ENCODE measurements at places on chromosomes 3 and 15.
A peak's percentile ranks its signal among the peaks of the same experiment; 100 is the strongest.

- DNase-seq = no peak
- H3K4me1 ChIP-seq = no peaks in the 10 kb centered on the region
- H3K36me3 ChIP-seq = no peaks in the 10 kb centered on the region
- H3K4me3 ChIP-seq = no peak overlapping the region
- H3K27me3 ChIP-seq = peaks cover 2% of the 10 kb centered on the region
Measured at GRCh38 chr3:31833391-31834190, 147.5 kb downstream of the OSBPL10 start.

- peaks cover 66% of the 10 kb centered on the region for H3K27me3 ChIP-seq
- H3K4me1 ChIP-seq = peaks cover 6% of the 10 kb centered on the region
- no peaks in the 10 kb centered on the region for H3K36me3 ChIP-seq
- H3K27ac ChIP-seq = no peak overlapping the region
- H3K4me3 ChIP-seq = peak overlapping the region; percentile 32
Measured at GRCh38 chr3:126287536-126288241, 69.5 kb downstream of the KLF15 start.

DNA sequence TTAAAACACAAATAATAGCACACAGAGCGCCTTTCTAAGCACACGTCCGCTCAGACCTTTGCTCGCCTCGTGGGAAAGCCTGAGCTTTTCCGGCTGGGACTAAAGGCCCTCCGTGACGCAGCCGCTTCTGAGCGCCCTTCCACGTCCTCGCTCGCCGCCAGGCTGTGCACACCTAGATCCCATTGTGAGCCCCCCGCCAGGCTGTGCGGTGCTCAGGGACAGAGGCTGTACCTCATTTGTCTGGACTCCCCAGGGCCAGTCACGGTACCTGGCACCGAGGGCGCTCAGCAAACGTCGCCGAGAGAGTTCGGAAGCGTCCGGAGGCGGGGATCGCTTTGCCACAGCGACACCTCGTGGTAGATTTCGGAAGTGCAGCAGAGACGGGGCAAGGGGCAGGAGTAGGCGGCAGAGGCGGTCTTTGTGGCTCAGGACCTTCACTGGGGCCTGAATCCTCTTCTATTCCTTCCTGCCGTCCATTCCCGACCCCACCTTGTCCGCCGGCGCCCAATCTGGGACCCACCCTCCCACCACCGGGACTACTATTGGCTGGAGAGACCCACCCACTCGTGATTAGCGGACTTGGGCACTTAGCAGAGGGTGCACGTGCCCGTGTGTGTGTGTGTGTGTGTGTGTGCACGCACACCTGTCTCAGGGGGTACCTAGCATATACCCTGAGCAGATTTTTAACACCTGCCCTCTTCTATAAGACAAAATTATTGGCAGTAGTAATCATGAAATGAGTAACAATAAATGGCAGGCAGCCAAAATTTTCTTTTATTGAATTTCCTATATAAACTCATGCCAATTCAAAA, 65.6 kb downstream of the RHCG start:
- peak overlapping the region; percentile 72 for H3K27ac ChIP-seq
- peaks cover 5% of the 10 kb centered on the region for H3K4me1 ChIP-seq
- DNase-seq = peak; percentile 88
- H3K4me3 ChIP-seq = peak overlapping the region; percentile 81
- H3K27me3 ChIP-seq = peaks cover 15% of the 10 kb centered on the region
- no peaks in the 10 kb centered on the region for H3K36me3 ChIP-seq

GRCh38 chr3:115325539-115325938, 178.5 kb upstream of the ZBTB20 start:
- DNase-seq = no peak
- H3K4me1 ChIP-seq = no peaks in the 10 kb centered on the region
- no peaks in the 10 kb centered on the region for H3K36me3 ChIP-seq
- H3K27ac ChIP-seq = no peak overlapping the region
- H3K4me3 ChIP-seq = no peak overlapping the region
- no peaks in the 10 kb centered on the region for H3K27me3 ChIP-seq

DNA sequence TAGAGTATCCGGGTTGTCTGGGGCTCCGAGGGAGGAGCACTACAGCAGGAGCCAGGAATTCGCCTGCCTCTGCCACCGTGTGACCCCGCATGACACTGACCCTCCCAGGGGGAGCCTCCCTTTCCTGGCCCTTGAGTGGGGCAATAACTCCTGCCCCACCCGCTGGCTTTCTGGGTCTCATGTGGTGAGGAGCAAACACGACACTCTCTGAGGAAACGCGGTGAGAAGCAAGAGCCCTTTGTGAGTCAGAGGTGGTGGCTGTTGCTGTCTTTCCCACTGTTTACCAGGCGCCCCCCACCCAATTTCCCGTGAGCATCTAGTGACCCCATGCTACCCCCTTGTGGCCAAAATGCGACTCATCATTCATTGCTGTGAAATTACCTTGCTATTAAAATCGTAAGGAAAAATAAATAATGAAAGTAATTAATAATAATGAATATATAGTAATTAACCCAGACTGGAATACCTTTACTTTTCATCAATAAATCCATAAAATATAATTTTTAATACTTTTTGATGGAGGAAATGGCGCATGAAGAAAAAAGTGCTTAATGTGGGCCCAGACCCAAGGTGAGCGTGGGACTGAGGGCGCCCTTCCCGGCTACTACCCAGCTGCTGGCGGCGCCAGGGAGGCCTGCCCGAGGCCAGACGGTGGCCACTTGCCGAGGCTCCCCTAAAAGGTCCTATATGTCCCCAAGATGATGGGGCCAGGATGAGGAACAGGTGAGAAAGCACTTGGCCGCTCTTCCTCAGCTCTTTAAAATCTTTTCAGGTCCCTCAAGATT, 29.3 kb downstream of the CCNL1 start:
- H3K27ac ChIP-seq = peak overlapping the region; percentile 98
- peak; percentile 68 for DNase-seq
- H3K4me3 ChIP-seq = peak overlapping the region; percentile 67
- no peaks in the 10 kb centered on the region for H3K36me3 ChIP-seq

GRCh38 chr3:195411836-195412235, 31.0 kb downstream of the ACAP2 start:
- no peaks in the 10 kb centered on the region for H3K27me3 ChIP-seq
- no peak overlapping the region for H3K4me3 ChIP-seq
- H3K36me3 ChIP-seq = peaks cover 47% of the 10 kb centered on the region
- peaks cover 72% of the 10 kb centered on the region for H3K4me1 ChIP-seq

DNA sequence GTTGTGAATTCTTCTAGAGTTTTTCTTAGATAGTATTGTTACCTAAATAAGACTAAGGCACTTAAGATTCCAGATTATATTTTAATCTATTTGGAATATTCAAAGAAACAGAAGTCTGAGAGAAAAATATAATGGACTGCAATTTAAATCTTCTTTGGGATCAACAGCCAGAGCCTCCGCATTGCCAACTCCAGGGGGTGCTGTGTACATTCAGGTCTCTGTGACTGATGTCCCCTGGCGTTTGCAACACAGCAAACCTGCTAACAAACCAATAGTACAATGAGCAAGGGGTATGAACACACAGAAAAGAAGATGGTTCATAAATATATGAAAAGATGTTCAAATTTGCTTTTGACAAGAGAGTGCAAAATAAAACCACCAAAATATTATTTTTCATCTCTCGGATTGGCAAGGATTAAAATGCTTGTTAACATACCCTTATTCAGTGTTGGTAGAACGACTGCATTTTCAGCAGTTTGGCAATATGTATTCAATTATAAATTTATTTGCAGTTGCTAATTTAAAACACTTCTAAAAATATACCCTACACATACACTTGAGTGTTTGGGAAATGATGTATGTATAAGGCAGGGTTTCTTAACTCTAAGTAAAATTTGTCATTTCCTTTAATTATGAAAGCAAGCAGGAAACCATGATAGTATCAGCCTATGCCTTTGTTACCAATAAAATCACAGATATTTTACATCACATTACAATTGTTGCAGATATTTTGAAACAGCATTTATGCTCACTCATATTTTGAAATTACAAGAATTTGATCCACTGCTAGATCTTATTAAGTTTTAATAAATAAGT, 16.1 kb upstream of the TM4SF1 start:
- no peaks in the 10 kb centered on the region for H3K36me3 ChIP-seq
- H3K27me3 ChIP-seq = peaks cover 5% of the 10 kb centered on the region
- no peak overlapping the region for H3K4me3 ChIP-seq
- H3K4me1 ChIP-seq = no peaks in the 10 kb centered on the region

DNA sequence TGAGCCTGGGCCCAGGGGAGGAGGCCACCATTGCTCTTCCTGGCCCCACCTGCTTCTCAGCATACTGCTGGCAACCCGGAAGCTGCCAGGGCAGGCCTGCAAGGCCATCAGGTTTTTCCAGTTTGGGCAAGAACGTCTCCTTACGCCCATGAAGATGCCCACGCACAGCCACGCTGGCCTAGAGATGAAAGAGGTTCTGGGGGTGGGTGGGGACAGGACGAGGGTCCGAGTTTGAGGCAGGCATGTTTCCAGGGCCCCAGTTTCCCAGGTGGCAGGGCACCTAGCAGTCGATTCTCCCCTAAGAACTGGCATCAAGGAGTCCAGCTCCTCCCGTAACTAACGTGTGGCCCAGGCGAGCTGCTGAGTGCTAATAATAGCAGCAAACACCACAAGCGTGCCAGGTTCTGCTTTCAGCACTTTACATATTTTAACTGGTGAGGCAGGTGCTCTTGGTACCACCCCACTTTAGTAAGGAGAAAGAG, 45.8 kb downstream of the ZNF710 start:
- DNase-seq = no peak
- H3K4me3 ChIP-seq = no peak overlapping the region
- H3K36me3 ChIP-seq = no peaks in the 10 kb centered on the region
- H3K27ac ChIP-seq = no peak overlapping the region
- H3K4me1 ChIP-seq = peaks cover 24% of the 10 kb centered on the region

DNA sequence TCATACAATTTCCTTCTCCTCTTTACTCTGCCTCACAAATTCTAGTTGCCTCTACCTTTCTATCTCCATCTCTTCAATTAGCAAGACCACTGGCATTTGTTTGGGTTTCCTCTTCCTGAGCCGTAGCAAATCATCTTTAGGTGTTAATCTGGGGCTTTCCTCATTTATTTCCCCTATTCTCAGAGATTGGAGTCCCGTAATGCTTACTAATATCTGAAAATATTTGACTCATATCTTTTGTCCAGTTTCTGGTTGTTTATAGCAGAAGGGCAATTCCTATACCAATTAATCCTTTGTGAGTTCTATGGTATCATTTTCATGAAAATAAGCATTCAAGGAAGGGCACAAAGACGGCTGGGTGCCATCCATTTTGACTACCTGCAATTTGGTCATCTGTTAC, 103.7 kb downstream of the NR2E3 start:
- H3K4me1 ChIP-seq = no peaks in the 10 kb centered on the region
- peaks cover 49% of the 10 kb centered on the region for H3K36me3 ChIP-seq

- no peak for DNase-seq
- no peak overlapping the region for H3K4me3 ChIP-seq
- peaks cover 6% of the 10 kb centered on the region for H3K4me1 ChIP-seq
- H3K27me3 ChIP-seq = peaks cover 3% of the 10 kb centered on the region
- H3K27ac ChIP-seq = no peak overlapping the region
- no peaks in the 10 kb centered on the region for H3K36me3 ChIP-seq
Measured at GRCh38 chr15:45435124-45435903, 57.0 kb upstream of the GATM start.

GRCh38 chr3:70150599-70150998, 151.1 kb downstream of the SAMMSON start:
- no peaks in the 10 kb centered on the region for H3K36me3 ChIP-seq
- H3K27ac ChIP-seq = no peak overlapping the region
- H3K4me1 ChIP-seq = no peaks in the 10 kb centered on the region
- H3K27me3 ChIP-seq = peaks cover 3% of the 10 kb centered on the region

DNA sequence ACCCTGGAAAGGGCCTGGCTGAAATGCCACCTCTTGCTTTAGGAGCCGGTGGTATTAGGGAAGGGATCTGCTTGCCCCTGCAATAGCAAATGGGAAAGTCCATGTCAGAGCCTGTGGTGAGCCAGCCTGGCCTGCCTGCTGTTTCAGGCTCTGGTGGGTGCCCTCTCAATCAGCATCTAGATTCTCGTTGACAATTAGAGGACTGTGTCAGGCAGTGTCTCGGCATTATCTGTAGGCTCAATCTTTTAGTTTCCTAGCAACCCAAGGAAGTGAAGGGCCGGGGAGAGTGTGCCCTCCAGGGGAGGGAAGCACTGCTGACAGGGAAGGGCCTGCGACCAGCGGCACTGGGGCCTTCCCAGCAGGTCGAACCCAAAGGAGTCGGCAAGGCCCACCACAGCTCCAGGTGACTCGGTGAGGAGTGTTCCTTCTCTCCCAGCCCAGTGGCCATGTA, 42.1 kb downstream of the TLE3 start:
- no peak overlapping the region for H3K4me3 ChIP-seq
- H3K4me1 ChIP-seq = no peaks in the 10 kb centered on the region
- no peaks in the 10 kb centered on the region for H3K27me3 ChIP-seq
- H3K27ac ChIP-seq = no peak overlapping the region

DNA sequence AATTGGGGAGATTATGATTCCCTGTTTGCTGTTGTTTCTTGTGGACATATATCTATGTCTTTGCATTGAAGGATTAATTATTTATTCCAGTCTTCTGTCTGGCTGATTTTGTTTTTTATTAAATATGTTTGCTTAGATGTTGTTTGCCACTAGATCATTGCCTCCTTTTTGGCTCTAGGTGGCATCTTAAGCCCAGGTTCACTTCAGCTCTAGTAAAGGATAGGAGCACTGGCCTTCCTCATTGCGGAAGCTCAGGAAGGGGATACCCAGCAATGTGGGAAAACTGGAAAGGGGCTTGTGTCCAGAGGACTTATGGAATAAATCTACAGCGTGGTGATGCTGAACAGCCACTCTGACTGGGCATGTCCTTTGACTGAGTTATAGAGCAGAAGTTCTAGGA, 821.6 kb downstream of the PDCD6IP start:
- H3K27ac ChIP-seq = no peak overlapping the region
- H3K27me3 ChIP-seq = no peaks in the 10 kb centered on the region
- DNase-seq = no peak

DNA sequence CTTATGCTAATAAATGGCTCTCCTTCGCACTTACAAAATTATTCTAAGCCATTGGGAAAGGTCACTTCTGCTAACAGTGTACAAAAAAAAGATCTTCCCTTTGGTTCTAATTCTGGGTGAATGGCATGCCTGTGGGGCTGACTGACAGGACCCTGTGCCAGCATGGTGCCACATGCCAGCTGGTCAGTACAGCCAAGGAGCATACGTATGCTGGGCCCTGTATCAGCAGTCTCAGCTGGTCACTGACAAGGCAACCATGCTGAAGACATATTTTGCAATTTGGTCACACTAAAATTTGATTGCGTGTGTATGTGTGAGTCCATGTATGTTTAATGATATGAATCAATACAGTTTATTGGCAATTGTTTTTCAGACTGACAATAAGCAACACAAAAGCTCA, 246.1 kb downstream of the TBL1XR1 start:
- H3K4me3 ChIP-seq = no peak overlapping the region
- H3K4me1 ChIP-seq = no peaks in the 10 kb centered on the region
- no peak for DNase-seq
- H3K36me3 ChIP-seq = no peaks in the 10 kb centered on the region

DNA sequence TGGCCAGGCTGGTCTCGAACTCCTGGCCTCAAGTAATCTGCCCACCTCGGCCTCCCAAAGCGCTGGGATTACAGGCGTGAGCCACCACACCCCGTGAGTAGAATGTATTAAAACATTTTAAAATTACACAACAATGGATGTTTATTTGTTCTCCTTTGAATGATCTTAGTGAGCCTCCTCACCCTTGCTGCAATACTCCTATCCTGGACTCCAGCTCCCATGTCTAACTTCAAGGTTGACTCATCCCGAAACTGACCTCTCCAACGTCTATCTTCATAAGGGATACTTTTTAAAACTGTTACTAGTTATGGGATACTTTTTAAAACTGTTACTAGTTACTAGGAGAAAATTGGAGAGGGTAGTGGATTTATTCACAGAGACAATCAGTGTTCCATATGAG, 17.8 kb upstream of the RHCG start:
- H3K36me3 ChIP-seq = no peaks in the 10 kb centered on the region
- no peak for DNase-seq
- no peak overlapping the region for H3K27ac ChIP-seq
- H3K4me3 ChIP-seq = no peak overlapping the region
- H3K4me1 ChIP-seq = no peaks in the 10 kb centered on the region

Data from naive thymus-derived CD8-positive, alpha-beta T cell (primary cell).